ENCODE measurements at places on chromosomes 1 and 21. TPM values are rescaled to one million over a fixed set of nuclear protein-coding genes. Genes with fewer than 3 reads are reported as not detected.

CSF1 gene
- total RNA-seq, result 108 TPM

KCNH1 gene
- total RNA-seq, result 0.22 TPM

DUSP23 gene
- 15.2 TPM for total RNA-seq

AIM2 gene
- 0.11 TPM for total RNA-seq

ZBTB8B gene
- total RNA-seq, result not detected

LRP8 gene
- 58.2 TPM for total RNA-seq

MRPL24 gene
- 49.0 TPM for total RNA-seq

LAMC1 gene
- total RNA-seq, result 595 TPM

RPS6KC1 gene
- total RNA-seq, result 36.9 TPM

PHLDA3 gene
- 98.3 TPM for total RNA-seq

CFHR5 gene
- total RNA-seq, result not detected
